NCI-H1417 (cell line): ENCODE measurements at places on chromosomes 12 and 14.

DNA sequence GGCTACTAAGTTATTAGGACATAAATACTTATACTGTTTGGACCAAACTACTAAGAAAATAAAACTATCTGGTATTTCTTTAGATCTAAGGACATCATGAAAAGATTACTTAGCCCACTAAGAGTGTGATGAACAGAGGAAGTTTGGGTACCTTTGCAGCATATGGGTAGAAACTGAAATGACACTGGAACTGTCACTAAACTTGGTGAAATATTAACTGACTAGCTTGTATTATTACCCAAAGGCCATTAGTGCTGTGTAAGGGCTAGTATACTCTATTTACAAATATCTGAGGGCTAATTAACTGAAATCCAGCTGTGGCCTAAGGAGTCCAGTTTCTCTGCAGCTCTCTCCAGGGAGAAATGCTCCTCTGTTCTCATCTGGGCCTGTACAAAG lies 45.5 kb downstream of the PAWR start:
- DNase-seq = peak; percentile 37

GRCh38 chr12:31724557-31724956 lies 4.3 kb downstream of the AMN1 start:
- DNase-seq = no peak

GRCh38 chr14:90140956-90141316 lies 79.1 kb downstream of the KCNK13 start:
- no peak for DNase-seq

GRCh38 chr14:31287294-31287972 lies 79.8 kb upstream of the HECTD1 start:
- DNase-seq = no peak

DNA sequence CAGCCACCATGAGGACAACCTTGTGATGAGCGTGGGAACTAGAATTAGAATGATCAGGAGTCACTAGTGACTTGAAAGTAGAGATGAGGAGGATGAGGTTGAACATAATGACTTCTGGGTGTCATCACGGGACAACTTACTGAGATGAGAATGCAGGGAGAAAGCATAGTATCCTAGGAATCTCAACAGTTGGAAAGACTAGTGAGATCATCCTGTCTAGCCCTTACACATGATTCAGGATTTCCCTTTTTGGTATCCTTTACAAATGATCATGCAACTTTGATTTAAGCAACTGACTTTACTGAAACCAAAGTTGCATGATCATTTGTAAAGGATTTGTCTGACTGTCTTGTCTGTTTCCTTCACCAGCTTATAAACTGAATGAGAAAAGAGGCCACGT lies 51.8 kb upstream of the HIF1A start:
- DNase-seq = no peak

DNA sequence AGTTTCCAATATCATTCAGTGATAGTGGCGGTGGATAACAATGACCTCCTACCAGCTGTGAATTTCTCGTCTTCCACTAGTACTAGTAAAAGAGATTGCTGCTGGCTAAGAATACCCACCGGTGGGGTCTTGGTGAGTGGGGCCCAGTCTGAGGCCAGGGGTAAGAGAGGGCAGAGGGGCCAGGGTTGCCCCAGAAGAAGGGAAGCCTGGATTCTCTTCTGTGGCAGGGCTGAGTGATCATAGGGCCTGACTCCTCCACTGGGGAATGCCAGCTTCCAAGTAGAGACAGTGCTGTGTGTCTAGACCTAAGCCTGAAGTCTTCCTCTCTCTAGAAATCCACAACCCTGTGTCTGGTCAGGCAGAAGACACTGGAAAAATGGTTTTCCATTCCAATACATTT lies 5.8 kb upstream of the TMEM63C start:
- no peak for DNase-seq

DNA sequence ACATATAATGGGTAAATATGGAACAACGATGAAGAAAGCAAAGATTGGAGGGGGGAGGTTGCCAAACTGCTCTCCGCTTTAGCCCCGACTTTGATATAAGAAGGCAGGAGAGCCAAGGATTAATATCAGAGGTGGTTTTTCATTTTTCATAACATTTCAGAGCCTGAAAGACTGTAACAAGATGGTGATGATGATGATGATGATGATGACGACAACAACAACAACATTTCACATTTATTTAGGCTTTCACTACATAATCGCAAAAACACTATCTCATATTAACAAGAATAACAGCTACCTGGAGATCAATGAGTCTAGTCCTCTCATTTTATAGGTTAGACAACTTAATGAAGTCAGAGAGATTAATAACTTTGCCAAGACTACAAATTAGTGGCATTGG lies 86.1 kb downstream of the ANKS1B start:
- no peak for DNase-seq

GRCh38 chr12:104480826-104481440 lies 24.2 kb downstream of the CHST11 start:
- DNase-seq = no peak

- no peak for DNase-seq
These were observed at the start of gene IFNG-AS1 for GRCh38 chr12:67989184-67989920. Gene IFNG-AS1 (plus strand): TSS chr12:67989447.

DNA sequence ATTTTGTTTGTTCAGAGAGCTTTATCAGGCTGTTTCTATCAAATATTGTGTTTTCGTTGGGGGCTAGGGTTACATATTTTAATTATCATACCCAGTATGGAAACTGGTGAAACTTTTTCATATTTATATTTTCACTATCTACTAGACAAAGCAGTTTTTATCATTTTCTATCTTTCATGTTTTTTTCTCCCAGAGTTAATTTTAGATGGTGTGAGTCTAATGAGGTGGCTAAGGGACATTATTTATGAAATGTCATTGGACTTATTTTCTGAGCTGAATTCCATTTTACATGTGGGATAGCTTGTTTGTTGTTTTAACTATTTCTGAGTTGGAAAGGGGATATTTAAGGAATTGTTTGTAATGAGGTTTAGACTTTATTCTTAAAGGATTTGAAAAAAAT lies 100.3 kb downstream of the TMTC2 start:
- no peak for DNase-seq

DNA sequence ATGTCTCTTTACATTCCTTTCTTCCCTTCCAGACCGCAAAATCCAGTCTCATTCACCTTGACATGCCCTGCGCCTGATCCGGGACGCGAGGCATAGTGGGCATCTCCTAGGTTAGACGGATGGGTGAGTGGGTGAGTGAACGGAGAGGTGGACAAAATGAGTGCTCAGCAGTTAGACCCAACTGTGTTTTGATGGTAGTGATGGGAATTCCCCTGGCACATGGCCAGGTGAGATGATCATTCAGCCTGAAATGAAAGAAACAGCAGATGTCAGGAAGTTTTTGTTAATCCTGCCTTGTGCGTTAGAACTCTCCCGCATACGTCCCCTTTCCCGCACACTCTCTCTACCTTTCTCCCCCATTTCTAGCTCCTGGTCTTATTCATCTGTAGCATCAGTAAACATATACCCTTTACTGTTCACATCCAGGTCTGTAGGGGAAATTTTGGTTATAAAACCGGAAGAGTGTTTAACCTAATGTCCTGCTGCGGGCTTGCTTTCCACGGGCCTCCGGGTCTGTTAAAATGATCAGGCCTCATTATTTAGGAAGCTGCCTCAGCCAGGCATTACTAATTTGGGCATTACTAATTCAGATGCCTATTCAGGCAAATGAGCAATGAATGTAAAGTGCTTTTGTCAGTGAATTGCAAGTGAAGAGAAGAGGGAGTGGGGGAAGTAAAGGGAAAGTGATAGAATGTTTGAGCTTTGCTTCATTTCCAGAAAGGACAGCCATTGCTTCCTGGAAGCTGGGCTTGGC lies 172.8 kb downstream of the ETV6 start:
- peak; percentile 51 for DNase-seq

- DNase-seq = no peak
These were observed 4.0 kb upstream of the GEMIN2 start for GRCh38 chr14:39109893-39110715.

GRCh38 chr14:102220031-102220430 lies 80.3 kb downstream of the WDR20 start:
- DNase-seq = no peak

DNA sequence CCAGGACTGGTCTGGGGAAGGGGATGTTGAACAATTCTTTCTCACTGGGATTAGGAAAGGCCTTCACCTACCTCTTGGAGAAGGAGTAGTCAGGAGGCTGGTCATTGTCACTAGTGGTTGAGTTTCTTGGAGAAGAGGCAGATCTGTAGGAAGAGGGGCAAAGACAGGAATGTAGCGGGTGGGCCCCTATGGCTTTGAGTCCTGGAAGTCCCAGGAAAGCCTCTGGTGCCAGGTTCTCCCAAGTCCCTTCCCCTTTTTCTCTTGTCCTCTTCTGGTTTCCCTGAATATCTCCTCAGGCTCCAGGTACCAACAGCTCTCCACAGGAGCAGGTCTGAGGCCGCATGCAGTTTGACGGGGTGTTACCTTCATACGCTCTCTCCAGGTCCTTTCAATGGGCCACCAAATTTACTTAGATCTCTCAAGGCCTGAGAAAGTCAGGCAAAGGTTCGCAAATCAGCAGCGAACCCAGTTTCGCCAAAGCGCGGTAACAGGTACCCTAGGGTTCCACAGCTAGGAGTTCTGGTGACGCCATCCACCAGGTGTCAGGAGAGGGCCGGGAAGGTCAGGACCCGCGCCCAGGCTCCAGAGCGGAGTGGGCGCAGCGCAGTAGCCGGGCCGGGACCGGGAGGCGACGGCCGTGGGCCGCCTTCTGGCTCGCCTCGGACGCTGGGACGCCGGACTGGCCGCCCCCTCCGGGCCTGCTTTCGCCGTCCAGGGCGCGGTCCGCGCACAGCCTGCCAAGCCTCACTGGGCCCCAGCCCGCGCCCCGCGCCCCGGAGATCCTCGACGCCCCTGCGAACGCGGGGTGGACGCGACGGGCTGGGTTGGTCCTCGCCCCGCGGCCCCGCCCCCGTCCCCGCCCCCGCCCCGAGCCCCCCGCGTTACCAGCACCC lies 795 bp downstream of the SMAGP start:
- peak; percentile 24 for DNase-seq

DNA sequence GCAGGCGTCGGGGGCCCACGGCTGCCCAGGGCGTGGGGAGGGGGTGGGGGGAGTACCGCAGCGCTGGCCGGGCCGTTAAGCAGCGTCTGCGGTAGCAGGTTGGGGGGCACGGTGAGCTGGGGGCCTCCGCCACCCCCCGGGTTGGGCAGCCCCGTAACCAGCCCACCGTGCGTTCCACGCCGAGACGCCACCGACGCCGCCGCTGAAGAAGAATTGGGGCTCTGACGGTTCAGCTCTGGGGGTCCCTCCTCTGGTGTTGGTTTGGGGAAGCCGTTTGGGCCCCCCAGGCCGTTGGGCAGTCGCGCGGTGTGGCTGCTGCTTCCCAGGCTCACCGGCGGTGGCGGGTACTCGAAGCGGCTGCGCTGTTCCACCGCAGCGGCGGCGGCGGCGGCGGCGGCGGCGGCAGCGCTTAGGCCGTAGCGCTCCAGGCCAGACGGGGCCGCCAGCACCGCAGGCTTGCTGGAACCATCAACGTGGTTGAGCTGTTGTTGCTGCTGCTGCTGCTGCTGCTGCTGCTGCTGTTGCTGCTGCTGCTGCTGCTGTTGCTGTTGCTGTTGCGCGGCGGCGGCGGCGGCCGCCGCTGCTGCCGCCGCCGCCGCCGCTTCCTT lies 1.5 kb downstream of the IRF2BPL start:
- peak; percentile 84 for DNase-seq

DNA sequence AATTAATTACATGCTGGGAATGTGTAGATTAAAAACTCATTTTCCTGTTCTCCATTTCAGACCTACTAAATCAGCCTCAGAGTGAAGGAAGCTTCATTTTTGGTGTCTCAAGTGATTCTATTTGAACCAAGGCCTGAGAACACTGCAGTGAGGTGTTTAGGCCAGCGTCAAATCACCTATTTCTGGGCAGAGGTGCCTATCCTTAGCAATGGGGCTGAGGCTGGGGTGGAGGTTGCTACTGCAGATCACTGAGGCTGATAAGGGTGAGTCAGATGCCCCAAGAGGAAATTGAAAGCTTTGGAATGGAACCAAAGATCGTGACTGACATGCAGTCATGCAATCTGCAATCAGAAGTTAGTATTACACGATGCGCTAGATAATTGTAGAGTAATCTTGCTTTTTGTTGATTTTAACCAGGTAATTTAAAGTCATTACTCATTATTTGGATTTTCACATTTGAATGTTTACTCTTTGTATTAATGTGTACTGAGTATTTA lies 4.4 kb downstream of the TXNRD1 start:
- peak; percentile 93 for DNase-seq

- peak; percentile 29 for DNase-seq
These were observed 21.1 kb downstream of the ENTPD5 start for GRCh38 chr14:73997944-73998447.

GRCh38 chr12:128393346-128393745 lies 126.4 kb downstream of the TMEM132C start:
- no peak for DNase-seq

DNA sequence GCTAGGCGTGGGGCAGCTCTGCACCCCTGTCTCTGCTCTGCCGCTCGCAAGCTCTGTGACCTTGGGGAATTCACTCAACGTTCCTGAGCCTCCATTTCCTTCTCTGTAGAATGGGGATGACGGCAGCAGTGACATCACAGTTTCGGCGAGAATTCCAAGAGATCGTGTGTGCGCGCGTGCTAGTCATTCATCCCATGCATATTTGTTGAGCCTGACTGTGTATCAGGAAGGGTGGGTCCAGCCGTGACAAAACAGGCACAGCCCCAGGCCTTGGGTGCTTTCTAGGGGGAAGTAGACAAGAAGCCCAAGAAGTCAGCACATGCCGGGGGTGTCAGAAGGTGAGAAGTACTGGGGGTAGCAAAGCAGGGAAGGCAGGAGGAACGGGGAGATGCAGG lies 145.6 kb upstream of the NCOR2 start:
- no peak for DNase-seq

DNA sequence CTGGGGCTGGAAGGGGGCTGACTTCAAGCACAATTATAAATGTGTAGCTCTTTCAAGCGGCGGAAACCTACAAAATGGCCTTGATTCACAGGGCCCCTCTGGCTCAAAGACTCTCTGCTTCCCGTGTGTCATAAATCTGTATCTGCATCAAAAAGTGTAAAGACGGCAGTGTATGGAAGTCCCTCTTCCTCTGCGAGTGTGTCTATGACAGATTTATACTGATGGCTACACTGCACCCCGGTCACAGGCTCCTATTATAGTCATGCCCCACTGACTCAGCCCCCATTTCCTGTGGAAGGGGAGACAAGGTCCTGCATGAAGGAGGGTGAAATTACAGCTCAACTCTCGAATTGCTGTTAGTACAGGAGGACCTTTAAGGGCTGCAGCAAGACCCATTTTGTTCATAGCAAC lies 68.6 kb downstream of the HMGA2 start:
- DNase-seq = no peak

DNA sequence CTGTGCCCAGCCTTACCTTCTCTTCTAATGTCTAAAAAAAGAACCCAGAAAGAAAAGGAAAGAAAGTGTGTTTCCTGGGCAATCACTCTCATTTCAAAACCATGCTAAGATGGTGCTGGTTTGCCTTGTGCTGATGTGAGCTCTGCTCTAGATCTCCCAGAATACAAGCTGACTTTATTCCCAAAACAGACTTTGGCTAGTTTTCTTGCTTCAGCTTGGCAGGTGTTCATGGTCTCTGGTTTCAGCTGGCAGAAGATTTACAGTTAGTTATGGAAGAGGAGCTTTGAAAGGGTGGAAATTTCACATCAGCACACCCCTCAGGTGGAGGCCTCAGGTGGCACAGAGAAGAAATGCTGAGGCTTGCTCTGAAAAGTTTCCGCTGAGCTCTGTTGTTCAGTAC lies 34.4 kb downstream of the PPP1R36 start:
- no peak for DNase-seq

GRCh38 chr12:58532855-58533608 lies 387.3 kb downstream of the LRIG3 start:
- DNase-seq = peak; percentile 44

- no peak for DNase-seq
These were observed 21.6 kb upstream of the SDR39U1 start for GRCh38 chr14:24463884-24464785.

- no peak for DNase-seq
These were observed 112.3 kb downstream of the ZFP36L1 start for GRCh38 chr14:68680541-68681051.
